Stimulated activated CD4-positive, alpha-beta T cell treated with anti-CD3 and anti-CD28 coated beads, Interleukin-15, amount 100 ng/mL, for 48 hours (primary cell): ENCODE measurements at places on chromosomes 11 and 22.

- no peak for DNase-seq
Observed at GRCh38 chr11:101835506-101836063, 79.2 kb upstream of the CEP126 start.

DNA sequence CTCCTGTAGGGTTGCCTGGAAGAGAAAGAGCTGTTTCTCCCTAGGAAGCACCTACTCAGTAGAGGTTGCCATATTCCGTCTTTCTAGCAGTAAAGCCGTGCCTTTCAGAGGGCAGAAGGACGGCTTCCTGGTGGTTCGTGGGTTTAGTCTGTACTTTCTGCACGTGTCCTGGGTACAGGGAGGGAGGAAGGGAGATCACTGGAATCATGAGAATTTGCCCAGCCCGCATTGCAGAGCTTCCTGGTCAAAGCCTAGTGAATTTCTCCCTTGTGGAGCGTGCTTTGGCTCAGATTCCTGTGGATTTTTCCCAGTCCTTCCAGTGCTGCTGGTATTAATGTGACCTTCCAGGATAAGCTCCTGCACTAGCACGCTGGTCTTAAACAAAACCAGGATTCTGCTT lies 44.9 kb downstream of the GRAMD1B start:
- DNase-seq = no peak

- DNase-seq = no peak
Observed at GRCh38 chr11:3939211-3939610, 83.7 kb downstream of the STIM1 start.

DNA sequence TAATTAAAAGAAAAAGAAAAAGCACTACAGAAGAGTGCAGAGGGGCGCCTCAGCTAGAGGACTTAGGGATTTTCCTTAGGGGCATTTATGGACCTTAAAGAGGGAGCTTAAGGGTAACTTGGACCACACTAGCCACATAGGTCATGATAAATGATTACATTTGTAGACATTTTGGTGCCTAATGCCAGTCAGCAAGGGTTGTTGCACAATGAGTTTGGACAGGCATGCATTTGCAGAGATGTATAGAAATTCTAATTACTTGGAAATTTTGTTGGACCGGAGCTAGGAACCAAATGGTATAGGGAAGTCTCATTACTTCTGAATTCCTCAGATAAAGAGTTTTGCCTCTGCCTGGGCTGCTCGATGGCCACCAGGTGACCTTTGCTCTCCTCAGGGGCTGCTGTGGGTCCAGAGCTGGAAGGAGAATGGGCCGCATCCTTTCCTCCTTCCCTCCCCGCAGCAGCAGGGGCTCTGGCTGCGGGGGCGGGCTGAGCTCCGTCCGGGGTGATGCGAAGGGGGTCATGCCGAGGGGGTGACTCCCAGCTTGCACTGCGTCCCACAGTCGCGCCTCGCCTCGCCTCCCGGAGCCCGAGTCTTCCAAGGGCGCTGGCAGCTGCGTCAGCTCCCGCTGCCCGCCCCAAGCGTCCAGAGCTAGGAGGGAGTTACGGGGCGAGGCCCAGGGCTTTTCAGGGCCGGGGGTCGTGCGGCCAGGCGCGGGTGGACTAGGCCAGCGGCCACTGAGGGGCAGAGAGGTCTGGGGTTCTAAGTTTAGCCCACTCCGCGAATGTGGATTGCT lies 20.3 kb upstream of the MALAT1 start:
- no peak for DNase-seq

- DNase-seq = no peak
Observed at GRCh38 chr22:50281384-50281760, 11.2 kb upstream of the MAPK11 start.

DNA sequence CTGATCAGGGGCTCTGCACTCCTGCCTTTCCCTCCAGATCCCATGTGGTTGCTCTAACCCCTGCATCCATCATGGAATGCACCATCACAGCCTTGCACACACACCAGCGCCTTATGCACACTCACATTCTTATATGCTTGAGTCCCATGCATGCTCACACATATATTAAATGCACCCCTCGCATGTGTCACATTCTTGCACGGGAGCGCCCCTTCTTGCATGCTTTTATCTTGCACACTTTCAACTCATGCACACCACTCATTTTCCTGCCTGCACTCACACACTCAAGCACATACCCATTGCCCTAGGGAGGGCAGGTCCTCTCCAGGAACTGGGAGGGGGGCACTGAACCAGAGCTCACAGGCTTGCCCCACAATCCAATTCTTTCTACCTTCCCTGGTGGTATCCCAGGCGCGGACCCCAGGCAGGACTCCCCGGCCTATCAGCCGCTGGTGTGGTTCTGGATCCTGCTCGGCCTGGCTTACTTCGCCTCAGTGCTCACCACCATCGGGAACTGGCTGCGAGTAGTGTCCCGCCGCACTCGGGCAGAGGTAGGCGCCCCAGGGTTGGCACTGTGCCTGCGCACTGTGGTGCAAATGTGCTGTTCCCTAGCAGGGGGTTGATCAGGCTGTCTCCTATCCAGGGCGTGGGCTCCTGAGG lies 2.3 kb upstream of the CATSPERZ start:
- no peak for DNase-seq

DNA sequence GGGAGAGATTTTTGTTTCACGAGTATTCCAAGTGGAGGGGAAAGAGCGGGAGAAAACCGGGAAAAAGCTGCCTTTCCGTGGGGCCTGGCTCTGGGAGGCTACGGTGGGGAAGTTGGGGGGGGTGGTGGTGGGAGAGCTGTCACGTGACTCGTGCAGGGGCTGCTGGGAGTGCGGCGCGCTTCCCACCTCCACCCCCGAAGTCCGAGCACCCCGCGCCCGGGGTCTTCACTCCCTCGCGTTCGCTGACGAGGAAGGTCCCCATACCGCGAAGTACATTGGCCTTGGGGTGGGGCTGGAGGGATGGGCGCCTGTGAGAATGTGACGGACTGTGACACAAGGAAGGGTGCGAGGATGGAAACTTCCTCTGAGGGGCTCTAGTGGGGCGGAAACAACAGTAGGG lies at the start of gene TEX12:
TSS of gene TEX12 (plus strand) at position 228 of the 400 bp plus-strand sequence. CDS start 1,897 bp downstream, outside the sequence.
- no peak for DNase-seq

- peak; percentile 4 for DNase-seq
Observed at GRCh38 chr11:102666331-102666957, 39.1 kb downstream of the MMP27 start.

GRCh38 chr11:111204211-111204610 lies 41.3 kb upstream of the POU2AF2 start:
- DNase-seq = no peak

GRCh38 chr11:32829680-32830412 lies at the start of gene PRRG4:
PRRG4 (plus strand) TSS chr11:32829927; CDS start chr11:32830530, 603 bp downstream.
- peak; percentile 48 for DNase-seq

DNA sequence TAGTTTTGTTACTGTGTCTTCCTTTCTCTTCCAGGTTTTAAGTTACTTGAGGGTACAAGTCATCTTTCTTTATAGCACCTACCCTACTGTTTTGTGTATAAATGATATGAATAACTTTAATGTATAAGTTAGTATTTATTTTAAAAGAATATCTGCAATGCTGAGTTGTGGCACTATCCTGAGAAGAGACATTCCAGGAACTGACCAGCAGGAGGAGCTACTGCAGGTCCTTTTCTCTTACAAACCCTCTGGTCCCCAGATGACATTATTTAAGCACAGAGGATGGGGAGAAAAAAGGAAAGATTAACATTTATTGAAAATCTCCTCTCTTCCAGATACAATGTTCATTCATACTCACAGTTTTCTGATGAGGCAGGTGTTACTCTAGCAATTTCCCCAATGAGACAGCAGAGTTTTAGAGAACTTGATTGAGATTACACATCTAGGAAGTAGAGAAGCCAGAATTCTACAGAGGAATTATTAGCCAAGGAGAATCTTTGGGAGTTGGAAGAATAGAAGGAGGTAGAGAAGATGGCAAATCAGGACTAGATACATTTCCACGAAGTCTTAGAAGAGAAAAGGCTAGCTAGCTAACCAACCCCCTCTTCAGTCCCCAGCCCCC lies 541.2 kb upstream of the API5 start:
- no peak for DNase-seq

DNA sequence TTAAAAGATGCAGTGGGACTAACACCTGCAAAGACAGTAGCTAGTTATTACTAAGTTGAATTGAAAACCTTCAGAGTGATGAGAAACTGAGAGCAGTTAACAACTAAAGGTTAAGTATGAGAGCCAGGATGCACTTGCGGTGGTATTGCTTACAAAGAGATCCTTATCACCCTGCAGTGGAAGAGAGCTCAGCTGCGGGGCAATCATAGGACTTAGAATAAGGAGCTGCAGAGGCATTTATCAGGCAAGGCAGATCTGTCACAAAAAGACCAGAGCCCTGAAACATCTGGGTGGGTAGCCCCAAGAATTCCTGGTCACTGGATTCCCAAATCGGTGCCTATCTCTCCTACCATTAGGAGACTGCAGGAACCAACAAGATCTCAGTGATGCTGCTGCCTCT lies 34.3 kb upstream of the CFAP300 start:
- DNase-seq = no peak

- no peak for DNase-seq
Observed at GRCh38 chr11:7098235-7098832, 9.5 kb downstream of the RBMXL2 start.

DNA sequence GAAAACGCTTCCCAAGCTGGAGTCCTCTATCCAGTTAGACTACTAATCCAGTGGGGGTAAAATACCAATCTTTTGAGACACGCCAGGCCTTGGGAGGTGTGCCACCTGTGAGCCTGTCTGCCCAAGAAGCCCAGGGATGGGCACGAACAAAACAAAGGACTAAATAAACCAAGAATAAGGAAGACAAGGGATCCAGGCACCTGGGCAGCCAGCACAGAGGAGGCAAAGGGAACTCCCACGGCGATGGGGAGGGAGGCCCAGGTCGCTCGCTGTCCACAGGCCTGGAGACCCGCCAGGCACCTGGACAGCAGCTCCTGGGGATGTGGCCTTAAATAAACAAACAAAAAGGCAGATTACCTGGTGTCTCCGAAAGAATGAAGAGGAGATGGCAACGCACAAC lies 31.4 kb downstream of the LRFN4 start:
- no peak for DNase-seq

- no peak for DNase-seq
Observed at GRCh38 chr11:134791102-134791501, 379.1 kb upstream of the B3GAT1 start.

- DNase-seq = no peak
Observed at GRCh38 chr11:29129844-29130243, 887.0 kb downstream of the KCNA4 start.

DNA sequence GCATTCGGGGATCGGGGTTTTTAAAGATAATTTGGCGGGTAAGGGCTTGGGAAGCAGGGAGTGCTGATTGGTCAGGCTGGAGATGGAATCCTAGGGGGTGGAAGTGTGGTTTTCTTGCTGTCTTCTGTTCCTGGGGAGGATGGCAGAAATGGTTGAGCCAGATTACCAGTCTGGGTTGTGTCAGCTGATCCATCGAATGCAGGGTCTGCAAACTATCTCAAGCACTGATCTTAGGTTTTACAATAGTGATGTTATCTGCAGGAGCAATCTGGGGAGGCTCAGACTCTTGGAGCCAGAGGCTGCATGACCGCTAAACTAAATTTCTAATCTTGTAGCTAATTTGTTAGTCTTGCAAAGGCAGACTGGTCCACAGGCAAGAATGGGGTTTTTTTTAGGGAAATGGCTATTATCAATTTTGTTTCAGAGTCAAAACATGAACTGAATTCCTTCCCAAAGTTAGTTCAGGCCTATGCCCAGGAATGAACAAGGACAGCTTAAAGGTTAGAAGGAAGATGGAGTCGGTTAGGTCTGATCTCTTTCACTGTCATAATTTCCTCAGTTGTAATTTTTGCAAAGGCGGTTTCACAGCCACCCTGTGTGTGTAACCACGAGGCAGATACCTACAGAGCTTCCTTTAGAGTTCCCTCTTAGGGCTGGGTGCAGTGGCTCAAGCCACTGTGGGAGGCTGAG lies 10.2 kb downstream of the SCGB1A1 start:
- DNase-seq = no peak

- DNase-seq = no peak
Observed at GRCh38 chr11:76656571-76657081, 13.9 kb downstream of the LRRC32 start.

DNA sequence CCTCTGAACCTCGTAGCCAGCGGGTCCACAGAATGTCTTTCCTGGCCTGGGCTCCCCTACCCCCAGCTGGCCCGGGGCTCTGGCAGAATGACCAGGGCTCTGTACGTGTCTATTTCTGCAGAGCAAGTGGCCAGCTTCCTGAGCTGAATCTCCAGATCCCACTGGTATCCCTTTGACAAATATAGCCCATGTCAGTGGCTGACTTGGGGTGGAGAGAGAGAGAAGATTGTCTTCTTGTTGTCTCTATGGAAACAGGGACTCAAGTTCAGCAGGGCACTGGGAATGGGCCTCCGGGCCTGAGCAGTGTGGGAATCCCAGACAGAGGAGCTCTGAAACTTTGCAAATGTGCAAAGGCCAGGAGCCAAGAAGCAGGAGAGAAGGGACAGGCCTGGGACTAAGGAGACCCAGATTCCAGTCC lies 33.9 kb downstream of the ANO1 start:
- DNase-seq = no peak

- no peak for DNase-seq
Observed at GRCh38 chr11:130473795-130474377, 25.4 kb downstream of the ADAMTS15 start.

- peak; percentile 32 for DNase-seq
Observed at GRCh38 chr11:110173811-110174644, 80.8 kb downstream of the ZC3H12C start.

GRCh38 chr11:32200136-32200847 lies 109.4 kb downstream of the RCN1 start:
- DNase-seq = no peak

DNA sequence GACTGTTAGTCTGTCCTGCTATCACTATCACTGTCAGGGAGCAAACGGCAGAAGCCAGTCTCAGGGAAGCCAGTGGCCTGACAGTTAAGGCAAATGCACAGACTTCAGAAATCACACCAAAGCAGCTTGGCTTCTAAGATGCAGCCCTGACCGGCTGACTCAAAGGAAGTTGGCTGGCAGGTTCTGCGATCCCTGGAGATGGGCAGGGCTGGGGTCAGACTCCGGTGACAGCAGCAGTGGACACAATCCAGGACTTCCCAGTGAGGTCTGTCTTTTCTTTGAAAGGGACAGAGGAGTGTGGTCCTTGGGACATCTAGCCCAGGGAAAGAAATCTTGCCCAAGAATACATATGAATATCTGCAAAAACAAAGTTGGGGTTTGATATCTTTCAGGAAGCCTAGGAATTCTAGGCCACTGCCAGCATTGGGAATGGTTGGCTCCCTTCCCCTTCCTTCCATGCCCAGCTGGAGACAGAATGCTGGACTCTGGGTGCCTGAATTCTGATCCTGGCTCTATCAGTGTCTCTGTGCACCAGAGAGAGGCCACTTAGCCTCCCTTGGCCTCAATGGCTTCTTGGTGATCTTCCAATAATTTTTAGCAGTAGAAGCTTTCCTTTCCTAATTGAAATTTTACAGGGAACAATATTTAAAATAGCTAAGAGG lies 108.9 kb downstream of the KIRREL3 start:
- no peak for DNase-seq
